Activated CD8-positive, alpha-beta T cell treated with anti-CD3 and anti-CD28 coated beads, Interleukin-2, amount 10 ng/mL, durations not matched to agents 7 days and 5 days (primary cell): ENCODE measurements at places on chromosomes 4 and X. TPM values are rescaled to one million over a fixed set of nuclear protein-coding genes. Genes with fewer than 3 reads are reported as not detected.

Gene TRIML2
- not detected for total RNA-seq

DNA sequence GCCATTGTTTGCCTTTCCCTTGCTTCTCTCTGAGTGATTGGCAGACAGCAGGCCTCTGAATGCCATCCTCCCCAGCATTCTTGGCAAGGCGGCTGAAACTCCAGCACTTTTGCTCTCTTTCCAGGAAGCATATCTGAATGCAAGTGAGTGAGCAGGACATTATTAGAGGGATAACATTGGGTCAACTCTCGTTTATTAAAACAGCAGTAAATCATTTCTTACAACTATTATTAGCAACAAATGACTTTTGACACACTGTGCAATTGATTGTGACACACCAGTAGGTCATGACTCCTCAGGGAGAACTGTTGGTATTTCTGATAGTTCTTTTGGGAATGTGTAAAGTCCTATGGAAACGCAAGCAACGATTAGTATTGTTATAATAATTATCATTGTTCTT lies 103.8 kb downstream of the EFNB1 start:
- no peak for DNase-seq

DNA sequence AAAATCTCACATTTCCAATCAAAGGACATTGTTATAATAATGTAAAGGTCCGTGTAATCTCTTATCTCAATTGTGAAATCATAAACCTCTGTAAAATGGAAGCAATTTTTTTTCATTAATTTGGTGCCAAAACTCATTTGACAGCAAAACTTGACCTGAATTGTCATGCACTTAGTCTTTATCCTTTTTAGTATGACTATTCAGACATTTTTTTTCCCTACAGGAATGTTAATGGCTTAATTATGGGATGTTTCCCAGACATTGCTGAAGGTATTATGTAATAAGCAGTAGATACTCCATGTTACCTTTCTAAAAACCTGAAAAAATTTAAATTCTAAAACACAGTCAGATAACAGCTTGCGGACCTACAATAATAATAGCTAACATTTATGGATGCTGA lies 228.9 kb downstream of the LHFPL1 start:
- no peak for DNase-seq

- DNase-seq, result no peak
Observed at GRCh38 chr4:122895336-122895995, 26.9 kb downstream of the NUDT6 start.

GRCh38 chr4:30617836-30618235 lies 102.3 kb upstream of the PCDH7 start:
- no peak for DNase-seq

DNA sequence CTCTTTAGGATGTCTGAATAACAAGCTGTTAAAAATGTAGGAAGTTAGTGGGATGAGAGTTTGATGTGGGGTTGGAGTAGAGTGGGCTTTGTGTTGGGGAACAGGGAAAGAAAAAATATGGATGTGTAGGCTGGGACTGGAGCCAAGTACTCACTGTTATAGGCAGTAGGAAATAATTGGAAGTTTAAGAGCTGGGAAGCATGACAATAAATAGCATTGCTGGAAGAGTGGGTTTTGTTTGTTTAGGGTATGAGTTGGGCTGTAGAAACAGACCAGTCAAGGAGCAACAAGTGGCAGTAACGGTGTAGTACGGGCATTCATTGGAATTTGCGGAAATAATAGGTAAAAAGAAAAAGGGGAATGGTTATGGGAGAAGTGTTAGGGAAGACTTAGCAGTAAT lies 81.6 kb downstream of the KDM6A start:
- no peak for DNase-seq
